ENCODE measurements at places on chromosomes 3 and 15.

- DNase-seq: no peak
Observed at GRCh38 chr15:65611888-65612615, 1.1 kb upstream of the INTS14 start.

DNA sequence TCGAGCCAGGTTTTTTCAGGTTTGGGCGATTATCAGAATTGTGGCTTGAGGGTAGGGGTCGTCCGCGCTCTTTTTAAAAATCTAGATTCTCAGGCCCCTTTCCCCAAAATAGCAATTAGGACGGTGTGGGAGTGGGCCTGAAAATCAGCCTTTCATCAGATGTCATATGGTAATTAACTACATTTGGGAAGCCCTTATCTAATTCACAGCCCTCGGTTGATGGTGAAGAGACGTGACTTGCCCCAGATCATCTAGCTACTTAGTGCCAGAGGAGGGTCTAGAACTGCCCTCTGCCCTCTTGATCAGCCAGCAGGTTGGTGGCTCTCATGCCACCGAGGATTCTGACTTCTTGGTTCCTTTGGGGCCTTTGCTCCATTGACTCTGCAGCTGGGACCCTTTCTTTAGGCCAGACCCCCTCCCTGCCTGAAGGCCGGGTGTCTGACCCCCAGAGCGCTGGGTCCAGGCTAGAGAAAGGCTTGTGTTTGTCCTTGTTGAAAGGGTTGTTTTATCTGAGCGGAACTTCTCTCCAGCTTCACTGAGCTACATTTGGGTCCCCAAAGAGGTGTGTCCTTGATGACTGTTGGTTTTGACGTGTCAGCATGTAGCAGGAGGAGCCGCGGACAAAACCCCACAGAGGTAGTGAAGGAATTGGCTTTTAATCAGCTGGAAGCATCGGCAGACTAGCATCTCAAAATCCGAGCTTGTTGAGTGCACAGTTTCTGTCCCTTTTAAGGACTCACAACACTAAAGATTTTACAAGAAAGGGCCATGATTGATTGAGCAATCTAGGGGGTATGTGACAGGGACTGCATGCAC lies 857 bp downstream of the AEN start:
- DNase-seq: no peak

GRCh38 chr15:69871511-69872134 lies 226.1 kb downstream of the TLE3 start:
- no peak for DNase-seq

DNA sequence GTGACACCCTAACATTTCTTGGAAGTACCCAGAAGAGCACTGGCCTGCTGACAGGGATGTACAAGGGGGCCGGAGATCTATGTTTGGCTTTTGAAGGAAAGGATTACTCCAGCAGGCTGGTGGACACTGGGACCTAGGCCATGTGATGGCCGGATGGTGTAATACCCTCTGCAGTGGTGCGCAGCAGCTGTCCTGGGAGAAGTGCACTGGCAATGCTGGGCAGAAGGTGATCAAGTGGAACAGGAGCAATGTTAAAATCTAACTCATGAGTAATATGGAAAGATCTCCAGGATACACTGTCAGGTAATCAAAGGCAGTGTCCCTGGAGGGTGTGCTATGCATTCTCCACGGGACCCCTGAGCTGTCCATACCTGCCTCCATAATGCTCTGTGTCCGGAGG lies 71.2 kb upstream of the POMGNT2 start:
- DNase-seq: no peak

DNA sequence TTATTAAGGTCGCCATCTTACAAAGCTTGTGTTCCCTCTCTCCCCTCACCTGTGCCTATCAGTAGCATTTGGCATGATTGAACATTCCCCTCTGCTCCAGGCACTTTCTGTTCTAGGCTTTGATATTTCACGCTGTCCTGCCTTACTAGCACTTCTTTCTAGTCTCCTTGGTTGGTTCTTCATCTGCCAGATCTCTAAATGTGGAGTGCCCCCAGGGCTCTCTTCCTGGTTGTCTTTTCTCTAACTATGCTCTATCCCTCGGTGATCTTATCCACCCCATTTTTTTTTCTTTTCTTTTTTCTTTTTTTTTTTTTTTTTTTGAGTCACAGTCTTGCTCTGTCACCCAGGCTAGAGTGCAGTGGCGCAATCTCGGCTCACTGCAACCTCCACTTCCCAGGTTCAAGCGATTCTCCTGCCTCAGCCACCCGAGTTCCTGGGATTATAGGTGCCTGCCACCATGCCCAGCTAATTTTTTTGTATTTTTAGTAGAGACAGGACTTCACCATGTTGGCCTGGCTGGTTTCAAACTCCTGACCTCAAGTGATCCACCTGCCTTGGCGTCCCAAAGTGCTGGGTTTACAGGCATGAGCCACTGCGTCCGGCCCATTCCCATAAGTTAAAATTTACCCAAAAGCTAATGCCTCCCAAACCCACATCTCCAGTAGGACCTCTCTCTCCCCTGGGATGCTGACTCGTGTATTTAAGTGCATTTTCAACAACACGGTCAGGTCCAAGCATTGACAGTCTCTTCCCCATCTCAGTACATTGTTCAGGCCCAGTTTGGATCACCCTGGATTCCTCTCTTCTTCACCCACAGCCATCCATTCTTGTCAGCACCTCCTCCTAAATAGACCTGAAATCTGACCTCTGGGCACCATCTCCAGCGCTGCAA lies 5.2 kb downstream of the NUSAP1 start:
- no peak for DNase-seq

GRCh38 chr15:29062626-29063025 lies 176.9 kb downstream of the APBA2 start:
- no peak for DNase-seq

Measured in skeletal muscle cell (primary cell).